Posterior cingulate gyrus (tissue), 11 donors: ENCODE measurements at places on chromosomes 2 and 18.

GRCh38 chr2:100207411-100207885 lies 65.1 kb upstream of the AFF3 start:
- no peak for DNase-seq

GRCh38 chr2:186882511-186883071 lies 33.6 kb upstream of the ZSWIM2 start:
- no peak for DNase-seq

- no peak for DNase-seq
Observed at GRCh38 chr18:63109802-63110201, 209.8 kb downstream of the BCL2 start.

GRCh38 chr2:227455200-227455599 lies 16.8 kb upstream of the AGFG1 start:
- DNase-seq: no peak

DNA sequence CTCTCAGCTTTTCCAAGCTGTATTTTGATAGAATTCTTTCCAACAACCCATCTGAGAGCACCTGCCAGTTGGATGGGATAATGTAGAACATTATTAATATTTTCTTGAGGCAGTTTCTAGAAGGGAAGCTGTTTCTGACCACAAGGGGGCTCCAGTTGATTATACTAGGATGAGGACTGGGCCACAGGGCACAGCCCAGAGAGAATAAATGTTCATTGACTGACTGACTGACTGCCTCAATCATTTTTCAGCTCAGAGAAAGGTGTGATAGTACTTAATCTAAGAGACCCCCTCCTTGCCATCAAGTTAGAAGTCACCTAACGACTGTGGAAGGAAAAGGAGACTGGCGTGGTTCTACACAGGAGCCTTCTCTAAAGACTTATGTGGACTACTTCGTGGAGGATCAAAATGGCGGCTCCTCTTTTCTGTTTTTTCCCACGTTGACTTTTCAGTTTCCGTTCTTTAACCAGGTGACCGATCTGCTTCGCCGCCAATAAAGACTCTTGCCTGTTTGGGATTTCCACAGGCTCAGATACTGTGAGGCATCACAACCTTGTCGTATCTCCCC lies 31.9 kb upstream of the CREG2 start:
- DNase-seq: no peak

- DNase-seq: no peak
Observed at GRCh38 chr18:6842081-6842480, 112.6 kb downstream of the ARHGAP28 start.

DNA sequence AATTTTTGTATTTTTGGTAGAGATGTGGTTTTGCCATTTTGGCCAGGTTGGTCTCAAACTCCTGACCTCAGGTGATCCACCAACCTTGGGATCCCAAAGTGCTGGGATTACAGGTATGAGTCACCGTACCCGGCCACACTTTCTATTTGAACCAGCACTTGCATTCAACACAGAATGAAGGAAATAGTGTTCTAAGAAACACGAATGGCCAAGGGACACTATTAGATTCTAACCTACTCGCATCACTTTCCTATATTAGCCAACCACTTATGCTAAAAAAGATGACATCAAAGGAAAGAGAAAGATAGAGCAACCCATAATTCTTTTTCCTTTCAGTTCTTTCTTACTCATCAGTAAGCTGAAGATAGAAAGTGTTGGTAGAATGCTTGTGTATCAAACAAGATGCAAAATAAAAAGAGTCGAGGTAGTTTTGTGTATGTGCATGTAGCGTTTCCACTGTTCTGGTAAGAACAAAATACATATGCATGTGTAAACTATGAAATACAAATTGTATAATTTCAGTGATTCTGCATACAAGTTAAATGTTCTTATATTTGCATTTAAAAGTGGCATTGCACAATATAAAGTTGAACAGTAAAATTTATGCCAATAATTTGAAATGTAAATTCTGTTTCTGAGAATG lies 247.6 kb downstream of the CDCA7 start:
- DNase-seq: no peak

DNA sequence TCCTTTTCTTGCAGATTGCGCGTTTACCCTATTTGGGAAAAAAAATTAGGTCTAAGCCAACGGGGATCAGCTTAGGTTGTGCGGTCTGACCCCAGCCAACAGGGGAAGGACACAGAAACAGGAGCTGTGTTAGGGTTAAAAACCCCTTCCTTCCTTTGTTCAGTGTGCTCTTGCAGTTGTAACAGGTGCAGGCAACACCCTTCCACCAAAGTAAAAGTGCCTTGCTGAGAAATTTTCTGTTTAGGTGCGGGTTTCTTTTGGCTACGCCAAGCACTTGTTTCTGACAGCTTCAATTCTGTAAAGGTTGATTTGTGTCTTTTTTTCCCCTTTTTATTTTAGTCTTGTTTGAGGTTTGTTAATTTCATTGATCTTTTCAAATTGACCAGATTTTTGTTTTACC lies 92.5 kb downstream of the PTPN4 start:
- no peak for DNase-seq

GRCh38 chr2:204494681-204495080 lies 50.6 kb upstream of the PARD3B start:
- no peak for DNase-seq

DNA sequence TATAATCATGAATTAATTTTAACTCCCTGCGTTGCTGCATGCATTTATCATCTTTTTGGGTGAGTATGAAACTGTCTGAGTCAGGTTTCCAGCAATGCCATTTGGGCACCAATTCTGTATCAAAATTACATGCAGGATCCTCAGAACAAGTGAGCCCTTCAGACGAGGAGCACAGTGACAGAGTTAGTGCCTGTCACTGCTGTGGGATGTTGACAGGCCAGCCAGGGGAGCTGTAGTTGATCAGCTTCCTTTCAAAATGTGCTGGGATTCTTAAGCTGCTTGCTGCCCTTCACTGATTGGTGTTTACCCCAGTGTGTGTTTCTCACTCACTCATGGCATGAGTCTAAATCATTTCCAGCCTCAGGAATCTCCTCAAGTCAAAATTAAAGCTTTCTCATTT lies 109.2 kb downstream of the TPGS2 start:
- DNase-seq: no peak

DNA sequence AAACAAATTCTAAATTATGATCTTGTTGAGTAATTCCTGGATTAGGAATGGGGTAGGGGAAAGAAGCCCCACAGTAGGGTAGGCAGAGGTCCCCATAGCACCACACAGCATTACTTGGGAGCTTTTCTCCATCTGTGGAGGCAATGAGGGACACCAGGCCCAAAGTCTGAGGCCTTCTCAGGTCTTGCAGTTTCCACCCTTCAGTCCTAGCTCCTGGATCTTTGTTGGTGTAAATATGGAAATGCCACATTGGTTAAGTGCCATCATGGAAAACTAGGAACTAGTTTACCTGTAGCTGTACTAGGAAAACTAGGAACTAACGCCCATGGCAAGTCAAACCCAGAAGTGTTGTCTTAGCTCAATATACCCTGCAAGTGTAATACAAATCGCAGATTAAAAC lies 113.3 kb upstream of the DAPL1 start:
- no peak for DNase-seq

DNA sequence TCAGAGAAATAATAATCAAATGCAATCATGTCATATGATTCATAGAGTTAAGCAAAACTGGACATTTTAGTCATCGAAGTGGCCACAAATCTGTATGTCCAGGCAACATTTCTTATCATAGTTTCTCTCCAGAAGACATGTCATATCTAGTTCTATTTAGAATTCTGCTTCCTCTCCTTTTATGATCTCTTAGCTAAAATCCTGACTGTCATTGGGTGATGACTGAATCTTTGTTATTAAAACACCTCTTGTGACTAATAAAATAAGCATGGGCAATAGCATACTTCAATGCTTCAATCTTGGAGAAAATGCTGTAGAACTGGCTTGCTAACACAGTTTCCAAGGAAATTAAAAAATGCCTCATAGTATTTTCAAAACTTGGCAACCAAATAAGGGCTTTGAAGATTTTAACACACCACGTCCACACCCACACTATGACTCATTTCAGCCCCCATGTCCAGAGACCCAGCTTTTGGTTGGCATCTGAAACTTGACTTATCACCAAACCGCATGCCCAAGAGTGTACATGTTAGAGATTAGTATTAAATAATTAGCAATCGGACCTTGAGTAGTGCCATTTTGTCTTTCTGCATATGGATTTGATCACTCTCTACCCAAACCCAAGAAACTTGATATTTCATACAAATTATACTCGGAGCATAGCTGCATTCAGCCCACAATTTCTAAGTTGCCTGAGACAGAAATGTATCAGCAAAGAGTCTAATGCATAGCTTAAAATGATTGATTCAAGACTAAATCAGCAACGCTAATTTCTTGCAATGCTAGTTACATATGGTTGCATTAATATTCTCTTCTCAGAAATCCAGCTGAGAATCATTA lies 106.5 kb upstream of the ETAA1 start:
- no peak for DNase-seq

GRCh38 chr2:226643946-226644282 lies 155.7 kb downstream of the IRS1 start:
- DNase-seq: no peak

DNA sequence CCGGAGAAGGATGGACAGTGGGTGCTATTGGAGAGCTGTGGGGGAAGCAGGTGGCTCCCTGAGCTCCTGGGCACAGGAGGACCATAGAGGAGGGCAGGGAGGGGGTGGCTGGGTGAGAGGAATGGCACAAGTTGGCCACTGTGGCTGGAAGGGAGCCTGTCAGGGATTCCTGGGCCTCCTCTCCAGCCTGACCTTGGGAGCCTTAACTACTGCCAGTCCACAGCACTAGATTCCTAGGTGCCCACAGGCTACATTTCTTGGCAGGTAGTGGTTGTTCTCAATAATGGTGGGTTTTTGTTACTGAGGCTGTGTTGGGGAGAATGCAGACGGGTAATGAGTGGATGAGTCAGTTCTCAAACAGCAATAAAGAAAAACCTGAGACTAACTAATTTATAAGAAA lies 26.0 kb downstream of the EFHD1 start:
- no peak for DNase-seq

- DNase-seq: no peak
Observed at GRCh38 chr2:31384771-31385276, 29.7 kb downstream of the XDH start.

DNA sequence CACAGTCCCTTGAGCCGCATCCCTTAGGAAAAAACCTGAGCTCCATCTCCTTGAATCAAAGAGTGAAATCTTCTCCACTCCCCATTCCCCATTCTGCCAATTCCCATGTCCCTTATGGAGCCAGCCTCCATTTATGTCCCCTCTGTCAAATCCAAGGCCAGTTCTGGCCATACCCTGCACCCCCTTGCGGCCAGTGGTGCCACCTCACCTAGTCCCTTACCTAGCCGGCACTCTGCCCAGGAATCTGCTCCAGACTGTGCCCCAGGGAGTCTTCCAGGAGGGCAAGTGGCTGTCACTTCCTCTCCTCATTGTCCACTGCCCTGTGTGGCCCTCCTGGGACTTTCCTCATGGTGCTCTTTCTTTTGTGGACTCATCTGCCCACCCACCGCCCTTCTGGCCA lies 195.4 kb upstream of the RMP24 start:
- DNase-seq: no peak

DNA sequence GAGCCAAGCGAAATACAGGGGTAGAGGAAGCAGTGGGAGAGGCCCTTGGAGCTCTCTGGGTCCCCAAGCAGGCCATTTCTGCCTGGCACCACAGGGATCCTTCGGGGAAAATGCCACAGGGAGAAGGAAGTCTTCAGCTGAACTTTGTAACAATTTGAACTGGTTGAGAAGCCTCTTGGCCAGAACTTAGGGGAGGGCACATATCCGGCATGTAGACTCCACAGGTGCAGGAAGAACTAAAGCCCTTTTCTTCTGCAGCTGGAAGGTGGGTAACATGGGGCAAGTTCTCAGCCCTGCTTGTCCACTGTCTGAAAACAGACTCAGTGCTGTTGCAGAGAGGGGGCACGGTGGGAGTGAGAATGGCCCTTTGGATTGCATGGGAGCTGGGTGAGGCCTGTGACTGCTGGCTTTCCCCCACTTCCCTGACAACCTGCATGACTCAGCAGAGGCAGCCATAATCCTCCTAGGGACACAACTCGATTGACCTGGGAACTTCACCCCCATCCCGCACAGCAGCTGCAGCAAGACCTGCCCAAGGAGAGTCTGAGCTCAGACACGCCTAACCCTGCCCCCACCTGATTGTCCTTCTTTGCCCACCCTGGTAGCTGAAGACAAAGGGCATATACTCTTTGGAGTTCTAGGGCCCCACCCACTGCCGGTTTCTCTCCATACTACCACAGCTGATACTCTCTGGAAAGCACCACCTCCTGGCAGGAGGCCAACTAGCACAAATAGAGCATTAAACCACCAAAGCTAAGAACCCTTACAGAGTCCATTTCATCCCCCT lies 101.6 kb upstream of the FAM136A start:
- DNase-seq: no peak

- no peak for DNase-seq
Observed at GRCh38 chr2:120558847-120559246, 176.8 kb upstream of the GLI2 start.

DNA sequence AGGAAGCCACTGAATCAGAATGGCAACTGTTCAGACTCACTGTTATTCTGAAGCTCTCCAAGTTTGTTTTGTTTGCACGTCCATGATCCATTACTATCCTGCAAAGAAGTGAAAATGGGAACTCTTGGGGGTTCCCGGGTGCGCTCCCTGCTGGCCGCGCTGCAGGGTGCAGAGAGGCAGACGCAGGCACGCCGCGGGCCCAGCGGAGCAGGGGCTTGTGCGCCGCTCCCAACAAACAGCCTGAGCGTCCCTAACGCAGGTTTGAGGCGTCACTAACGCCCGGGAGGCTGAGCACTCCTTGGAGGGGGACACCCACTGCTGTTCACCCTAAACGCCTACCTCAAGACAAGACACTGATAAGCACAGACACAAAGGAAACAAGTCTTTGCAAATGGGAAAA lies 14.3 kb upstream of the PIEZO2 start:
- no peak for DNase-seq

DNA sequence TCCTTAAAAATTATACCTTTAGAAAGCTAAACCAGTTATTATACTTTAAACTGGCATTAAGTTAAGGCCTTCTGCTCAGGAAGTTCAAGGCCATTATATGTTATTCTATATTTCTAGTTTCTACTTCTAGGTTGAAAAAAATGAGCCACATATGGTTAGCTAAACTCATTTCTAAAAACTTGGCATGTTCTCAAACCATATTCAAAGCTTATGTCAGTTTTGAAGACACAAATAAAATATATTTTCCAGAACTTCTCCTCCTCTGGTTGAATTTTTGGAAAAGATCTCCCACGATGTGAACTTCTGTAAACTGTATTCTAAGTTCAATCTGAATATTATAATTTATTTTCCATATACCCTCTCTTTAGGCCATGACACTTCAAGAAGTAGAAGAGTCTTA lies 103.5 kb downstream of the NYAP2 start:
- no peak for DNase-seq

- no peak for DNase-seq
Observed at GRCh38 chr2:101344137-101344536, 35.6 kb upstream of the RNF149 start.

GRCh38 chr2:101718993-101719571 lies 21.6 kb downstream of the MAP4K4 start:
- no peak for DNase-seq

GRCh38 chr18:73748731-73749130 lies 398.9 kb downstream of the FBXO15 start:
- no peak for DNase-seq
